ENCODE measurements at places on chromosomes 16 and 17. TPM values are rescaled to one million over a fixed set of nuclear protein-coding genes. Genes with fewer than 3 reads are reported as not detected.

Gene BCL7C
- total RNA-seq, result 67.8 TPM

Gene SMIM5
- total RNA-seq, result 0.40 TPM

GRCh38 chr16:85309656-85310587 lies 197.7 kb upstream of the CIBAR2 start:
- peak; percentile 81 for DNase-seq

DNA sequence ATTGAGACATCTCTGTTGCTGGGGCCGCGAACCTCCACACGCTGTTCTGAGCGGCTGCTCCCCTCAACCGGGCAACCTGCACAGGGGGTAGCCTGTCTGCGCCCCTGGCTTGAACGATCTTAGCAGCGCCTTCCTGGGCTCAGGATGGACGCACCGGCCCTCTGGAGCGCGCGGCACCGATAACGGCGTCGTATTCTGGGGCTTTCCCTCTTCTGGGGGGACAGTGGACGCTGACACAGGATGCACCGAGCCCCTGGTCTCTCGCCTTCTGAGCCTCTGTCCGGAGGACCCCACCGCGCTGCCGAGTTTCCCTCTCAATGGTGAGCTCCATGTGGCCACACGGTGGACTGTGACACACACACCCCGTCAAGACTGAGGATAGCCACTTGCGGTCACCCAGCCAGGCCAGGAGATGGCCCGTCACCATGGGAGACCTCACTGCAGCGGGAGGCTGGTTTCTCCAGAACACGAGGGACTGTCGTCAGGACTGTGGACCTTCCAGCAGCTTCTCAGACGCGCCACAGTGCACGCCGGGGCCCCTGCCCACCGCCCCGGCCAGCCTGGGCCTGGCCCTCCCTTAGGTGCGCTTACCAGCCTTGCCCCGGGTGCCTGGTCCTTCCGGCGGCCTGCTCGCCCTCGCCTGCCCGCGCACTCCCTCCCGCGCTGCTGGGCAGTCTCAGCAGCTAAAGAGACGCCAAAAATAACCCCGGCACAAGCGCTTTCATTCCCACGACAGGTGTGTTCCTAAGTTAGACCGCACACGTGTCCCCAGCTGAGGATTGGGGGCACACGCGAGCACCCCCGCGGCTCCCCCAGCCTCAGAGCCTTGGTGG lies 30.0 kb upstream of the PABPN1L start:
- no peak for DNase-seq

Gene CNTNAP4
- 0.54 TPM for total RNA-seq

DNA sequence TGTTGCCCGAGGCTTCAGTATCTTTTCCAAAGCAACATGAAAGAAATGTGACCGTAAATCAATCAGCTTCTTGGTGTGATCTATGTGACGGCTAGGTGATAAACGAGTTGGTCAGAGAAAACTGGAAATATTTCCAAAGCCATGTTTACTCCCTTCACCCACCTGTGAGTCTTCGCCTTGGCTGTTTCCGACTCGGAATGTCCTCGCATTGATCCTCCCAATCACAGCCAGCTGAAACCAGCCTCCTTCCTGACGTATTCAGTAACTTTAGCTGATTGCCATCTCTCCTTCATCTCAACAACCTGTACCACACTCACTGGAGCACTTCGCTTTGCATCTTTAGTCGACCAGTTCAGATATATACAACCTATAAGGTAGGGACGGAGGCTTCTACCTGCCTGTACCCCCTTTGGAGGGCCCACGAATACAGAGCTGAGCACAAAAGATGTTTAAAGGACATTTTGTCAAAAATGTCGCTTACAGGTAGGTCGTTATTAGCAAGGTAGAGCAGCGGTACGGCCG lies 705 bp downstream of the KRABD2 start:
- DNase-seq, result peak; percentile 63

Gene KNOP1
- total RNA-seq, result 19.6 TPM

- DNase-seq, result no peak
These were observed 38.5 kb upstream of the MYOCD start for GRCh38 chr17:12627177-12627629.

Gene BCKDK
- total RNA-seq, result 47.0 TPM

- no peak for DNase-seq
These were observed 16.3 kb downstream of the ERAL1 start for GRCh38 chr17:28871056-28871579.

DNA sequence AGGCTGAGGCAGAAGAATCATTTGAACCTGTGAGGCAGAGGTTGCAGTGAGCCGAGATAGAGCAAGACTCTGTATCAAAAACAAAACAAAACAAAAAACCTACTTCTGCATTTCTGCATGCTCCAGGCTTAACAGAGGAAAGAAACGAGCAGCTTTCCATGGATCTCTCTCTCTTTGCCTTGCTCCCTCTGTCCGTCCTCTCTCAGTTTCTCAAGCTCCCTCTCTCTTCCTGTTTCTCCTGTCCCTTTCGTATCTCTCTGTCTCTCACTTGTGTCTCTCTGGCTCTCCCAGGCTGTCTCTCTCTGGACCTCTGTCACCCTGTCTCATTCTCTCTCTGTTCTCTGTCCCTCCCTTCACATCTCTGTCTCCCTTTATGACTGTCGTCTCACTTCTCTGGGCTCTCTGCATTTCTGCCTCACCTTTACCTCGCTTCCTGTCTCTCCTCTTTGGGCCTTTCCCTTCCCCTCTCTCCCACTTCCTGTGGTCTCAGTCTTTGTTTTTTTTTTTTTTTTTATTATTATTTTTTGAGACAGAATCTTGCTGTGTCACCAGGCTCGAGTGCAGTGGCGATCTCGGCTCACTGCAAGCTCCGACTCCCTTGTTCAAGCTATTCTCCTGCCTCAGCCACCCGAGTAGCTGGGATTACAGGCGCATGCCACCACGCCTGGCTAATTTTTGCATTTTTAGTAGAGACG lies 4.1 kb upstream of the PITPNA start:
- no peak for DNase-seq

- no peak for DNase-seq
These were observed 25.6 kb upstream of the LGALS9 start for GRCh38 chr17:27605409-27605808.

GRCh38 chr17:18040261-18040858 lies 1.2 kb downstream of the GID4 start:
- peak; percentile 80 for DNase-seq

GRCh38 chr16:80804056-80804525 lies 307 bp downstream of the CDYL2 start:
- DNase-seq, result peak; percentile 75

- DNase-seq, result no peak
These were observed 90.1 kb upstream of the GSE1 start for GRCh38 chr16:85522842-85523601.

- no peak for DNase-seq
These were observed 10.6 kb upstream of the ALOX12 start for GRCh38 chr17:6985266-6985665.

DNA sequence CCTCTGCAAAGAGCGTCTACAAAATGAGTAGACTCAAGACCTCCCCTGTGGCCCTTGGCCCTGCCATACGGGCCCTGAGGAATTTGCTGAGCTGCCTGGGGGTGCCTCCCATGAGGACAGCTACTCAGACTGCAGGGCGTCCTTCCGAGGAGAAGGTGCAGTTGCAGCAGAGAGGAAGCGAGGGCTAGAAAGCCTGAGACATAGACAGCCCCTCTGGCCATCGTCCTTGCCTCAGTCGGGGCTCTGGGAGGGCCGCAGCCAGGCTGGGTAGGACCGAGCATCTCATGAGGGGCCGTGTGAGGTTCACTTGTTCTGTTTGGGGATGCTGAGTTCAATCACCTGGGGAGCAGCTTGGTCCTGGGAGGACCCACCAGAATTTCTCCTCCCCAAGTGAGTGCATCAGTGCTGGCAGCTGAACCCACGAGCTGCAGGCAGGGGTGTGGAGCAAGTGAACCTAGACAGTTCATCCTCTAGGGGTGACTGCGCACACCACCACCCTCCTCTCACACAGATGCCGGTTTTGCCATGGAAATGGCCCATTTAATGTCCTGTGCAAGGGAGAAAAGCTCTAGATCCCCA lies 20.3 kb downstream of the RAB11FIP4 start:
- no peak for DNase-seq

DNA sequence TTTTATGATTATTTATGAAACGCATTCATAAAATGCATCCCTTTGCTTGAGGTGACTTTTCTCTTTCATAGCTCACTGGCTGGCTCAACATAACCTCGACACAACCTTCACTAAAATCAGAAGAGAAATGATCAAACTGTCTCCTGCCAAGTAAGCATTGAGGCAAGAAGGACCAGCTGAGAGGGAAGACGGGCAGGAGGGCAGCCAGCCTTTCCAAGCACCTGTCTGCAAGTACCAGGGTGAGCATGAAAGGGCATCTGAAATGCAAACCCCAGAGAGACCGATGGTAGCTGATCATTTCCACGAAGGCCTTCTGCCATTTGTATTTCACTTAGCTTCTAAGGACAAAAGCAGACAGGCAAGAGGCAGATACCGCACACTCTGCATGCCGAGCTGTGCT lies 52.1 kb upstream of the RPH3AL start:
- no peak for DNase-seq

DNA sequence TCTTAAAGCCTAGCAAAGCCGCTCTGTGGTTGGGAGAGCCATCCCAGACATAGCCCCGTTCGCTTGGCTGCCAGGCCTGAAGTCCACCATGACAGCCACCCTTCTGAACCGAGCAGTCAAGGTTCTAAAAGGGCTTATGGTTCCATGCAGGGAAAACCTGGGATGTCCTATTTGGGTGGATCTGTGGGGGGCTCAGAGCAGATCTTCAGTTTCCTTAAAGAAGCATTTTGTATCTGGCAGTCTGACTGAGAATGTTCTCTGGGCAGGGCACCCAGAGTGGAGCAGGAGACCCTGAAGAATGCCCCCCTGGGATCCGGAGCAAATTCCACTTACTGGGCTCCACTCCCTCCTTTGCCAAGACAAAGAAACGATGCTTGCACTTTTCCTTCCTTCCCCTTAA lies 127.2 kb downstream of the IRX5 start:
- DNase-seq, result no peak

Gene GNPTG
- 34.0 TPM for total RNA-seq

GRCh38 chr16:89506791-89507191 lies 1.4 kb upstream of the SPG7 start:
- no peak for DNase-seq
